Hepatocyte (in vitro differentiated cells): ENCODE measurements at places on chromosomes 1 and 21. TPM values are rescaled to one million over a fixed set of nuclear protein-coding genes. Genes with fewer than 3 reads are reported as not detected.
A peak's percentile ranks its signal among the peaks of the same experiment; 100 is the strongest.

Gene AGMAT
- 42.9 and 49.9 TPM in 2 replicates for total RNA-seq

Gene MAP1LC3C
- 0.16 and 0.27 TPM in 2 replicates for total RNA-seq

- DNase-seq = no peak
These were observed 53.0 kb downstream of the CD46 start for GRCh38 chr1:207804721-207805468.

DNA sequence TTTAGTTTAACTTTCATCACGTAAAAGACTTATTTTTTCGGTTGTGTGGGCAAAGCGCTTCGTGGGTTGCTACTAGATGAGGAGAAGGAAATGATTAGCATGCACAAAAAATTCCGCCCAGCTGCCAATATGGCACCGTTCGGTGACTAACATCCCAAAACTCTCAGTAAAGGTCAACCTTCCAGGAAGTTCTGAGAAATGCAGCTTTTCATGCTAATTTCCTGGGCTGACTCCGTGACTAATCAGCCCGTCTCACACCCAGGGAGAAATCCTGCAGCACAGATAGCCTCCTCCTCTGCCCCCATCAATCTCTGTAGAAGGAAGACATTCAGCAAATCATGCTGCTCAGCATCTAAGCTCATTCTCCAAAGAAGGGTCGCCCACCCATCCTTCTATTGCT, 34.1 kb downstream of the TMCO4 start:
- peak; percentile 44 for DNase-seq
